ENCODE measurements at places on chromosomes 16 and 17.

- peak; percentile 8 for DNase-seq
Measured at GRCh38 chr16:81885976-81886586, 107.0 kb downstream of the PLCG2 start.

DNA sequence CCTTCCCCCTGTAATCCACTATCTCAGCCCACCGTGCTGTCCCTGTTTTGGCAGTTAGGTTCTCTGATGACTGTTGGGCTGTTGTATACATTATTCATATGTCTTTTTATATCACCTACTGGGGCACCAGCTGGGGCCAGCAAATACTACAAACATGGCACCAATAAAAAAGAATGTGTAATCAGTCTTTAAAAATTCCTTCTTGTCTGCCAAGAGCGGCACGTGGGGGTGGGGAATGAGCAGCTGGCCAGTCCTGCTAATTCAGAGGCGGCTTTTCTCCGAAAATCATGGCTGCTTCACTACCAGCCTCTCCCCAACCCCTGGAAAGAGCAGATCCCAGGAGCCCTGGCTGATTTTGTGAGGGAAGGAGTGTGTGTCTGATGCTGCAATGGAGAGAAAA lies 77.7 kb upstream of the EEF2KMT start:
- no peak for DNase-seq

GRCh38 chr16:27617665-27618064 lies 67.7 kb downstream of the KATNIP start:
- DNase-seq = peak; percentile 44

DNA sequence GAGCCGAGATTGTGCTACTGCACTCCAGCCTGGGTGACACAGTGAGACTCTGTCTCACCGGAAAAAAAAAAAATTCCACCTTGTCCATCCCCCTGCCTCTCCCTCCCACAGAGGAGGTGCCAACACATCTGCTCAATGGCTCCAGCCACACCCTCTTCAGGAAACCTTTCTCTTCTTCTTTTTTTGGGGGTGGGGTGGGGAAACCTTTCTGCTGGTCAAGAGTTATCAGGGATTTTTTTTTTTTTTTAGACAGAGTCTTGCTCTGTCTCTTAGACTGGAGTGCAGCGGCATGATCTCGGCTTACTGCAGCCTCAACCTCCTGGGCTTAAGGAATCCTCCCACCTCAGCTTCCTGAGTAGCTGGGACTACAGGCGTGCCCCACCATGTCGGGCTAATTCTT lies 18.7 kb downstream of the TNS4 start:
- DNase-seq = no peak

GRCh38 chr17:4583782-4584100 lies 588 bp upstream of the SMTNL2 start:
- no peak for DNase-seq

Measured in fibroblast of lung (primary cell).